Adipocyte (in vitro differentiated cells): ENCODE measurements at places on chromosomes 7 and 10.

- DNase-seq, result no peak
These were observed 716.0 kb downstream of the XPNPEP1 start for GRCh38 chr10:109207361-109207760.

- no peak for DNase-seq
These were observed 287.2 kb upstream of the FZD1 start for GRCh38 chr7:90977056-90977455.

DNA sequence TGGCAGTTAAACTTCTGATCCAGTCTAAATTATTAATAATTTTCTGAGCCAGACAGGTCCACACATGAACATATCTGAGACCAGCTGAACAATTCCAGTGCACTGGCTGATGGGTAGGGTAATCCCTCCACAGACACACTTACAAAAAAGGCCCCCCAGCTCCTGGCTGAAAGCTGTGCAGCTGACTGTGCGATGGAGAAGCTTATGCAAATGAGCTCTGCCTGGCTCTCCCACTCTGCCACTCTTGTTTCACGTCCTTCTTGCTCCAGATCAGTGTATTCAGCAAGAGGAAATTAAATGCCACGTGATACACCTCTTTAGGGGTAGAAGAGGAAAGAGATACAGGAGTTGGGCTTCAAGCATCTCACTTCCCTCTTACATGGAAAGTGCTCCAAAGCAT is 76.4 kb upstream of the FEZF1 start:
- DNase-seq, result no peak

- no peak for DNase-seq
These were observed 191.2 kb downstream of the DYNC1I1 start for GRCh38 chr7:95963446-95963990.

- DNase-seq, result peak; percentile 72
These were observed 80.8 kb upstream of the KLF14 start for GRCh38 chr7:130814778-130815335.

- no peak for DNase-seq
These were observed 205.7 kb upstream of the NPSR1 start for GRCh38 chr7:34452363-34452762.

GRCh38 chr10:44398747-44399658 is 14.1 kb upstream of the CXCL12 start:
- DNase-seq, result peak; percentile 78

- no peak for DNase-seq
These were observed 39.5 kb downstream of the ESYT2 start for GRCh38 chr7:158789842-158790241.

DNA sequence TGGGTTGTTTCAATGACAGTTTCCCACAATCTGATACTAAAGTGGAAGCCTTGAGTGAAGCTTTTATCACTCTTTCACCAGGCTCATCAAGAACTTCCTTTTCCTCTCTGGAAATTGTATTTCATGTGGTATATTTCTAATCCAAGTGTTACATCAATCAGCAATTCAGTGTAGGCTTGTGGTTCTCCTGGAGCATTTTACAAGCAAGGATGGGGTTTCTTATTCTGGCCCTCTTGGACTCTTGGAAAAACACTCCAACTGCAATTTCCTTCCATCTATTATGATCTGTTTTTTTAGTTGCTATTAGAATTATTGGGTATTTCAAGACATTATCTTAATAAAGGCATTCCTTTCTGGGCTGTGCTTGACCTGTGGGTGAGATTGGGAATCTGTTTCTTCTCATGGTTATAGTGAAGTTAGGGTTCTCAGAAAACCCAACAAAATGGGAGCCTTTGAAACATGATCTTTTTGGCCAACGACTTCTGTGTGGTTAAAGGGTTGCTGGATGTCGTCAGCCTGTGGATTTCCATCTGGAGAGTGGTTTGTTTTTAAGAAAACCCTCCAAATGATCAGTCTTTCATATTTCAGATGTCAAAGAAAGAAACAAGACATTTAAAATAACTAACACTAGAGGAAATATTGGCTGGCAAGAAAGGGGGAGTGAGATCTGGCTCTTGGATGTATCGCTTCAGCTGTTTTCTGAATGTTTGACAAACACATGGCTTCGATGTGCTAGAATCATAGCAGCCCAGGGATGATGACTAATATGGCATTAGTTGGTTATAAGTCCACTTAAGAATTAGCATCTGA is 540.2 kb downstream of the LRMDA start:
- peak; percentile 11 for DNase-seq

DNA sequence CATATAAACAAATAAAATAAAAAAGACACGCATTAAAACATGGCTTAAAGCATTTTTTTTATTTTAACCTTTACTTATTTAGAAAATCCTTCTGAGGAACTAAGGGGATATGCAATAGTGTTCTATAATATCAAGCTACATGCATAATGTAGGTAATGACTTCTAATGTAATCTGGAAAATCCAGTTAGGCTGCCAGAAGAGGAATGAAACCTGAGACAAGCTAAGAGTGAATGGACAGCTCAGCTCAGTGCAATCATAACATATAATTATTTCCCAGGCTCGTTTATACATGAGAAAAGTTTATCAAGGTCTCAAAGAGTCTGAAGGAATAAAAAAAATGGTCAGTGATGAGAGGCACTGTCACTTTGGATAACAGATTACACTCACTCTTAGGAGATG is 649.0 kb upstream of the PCDH15 start:
- no peak for DNase-seq

DNA sequence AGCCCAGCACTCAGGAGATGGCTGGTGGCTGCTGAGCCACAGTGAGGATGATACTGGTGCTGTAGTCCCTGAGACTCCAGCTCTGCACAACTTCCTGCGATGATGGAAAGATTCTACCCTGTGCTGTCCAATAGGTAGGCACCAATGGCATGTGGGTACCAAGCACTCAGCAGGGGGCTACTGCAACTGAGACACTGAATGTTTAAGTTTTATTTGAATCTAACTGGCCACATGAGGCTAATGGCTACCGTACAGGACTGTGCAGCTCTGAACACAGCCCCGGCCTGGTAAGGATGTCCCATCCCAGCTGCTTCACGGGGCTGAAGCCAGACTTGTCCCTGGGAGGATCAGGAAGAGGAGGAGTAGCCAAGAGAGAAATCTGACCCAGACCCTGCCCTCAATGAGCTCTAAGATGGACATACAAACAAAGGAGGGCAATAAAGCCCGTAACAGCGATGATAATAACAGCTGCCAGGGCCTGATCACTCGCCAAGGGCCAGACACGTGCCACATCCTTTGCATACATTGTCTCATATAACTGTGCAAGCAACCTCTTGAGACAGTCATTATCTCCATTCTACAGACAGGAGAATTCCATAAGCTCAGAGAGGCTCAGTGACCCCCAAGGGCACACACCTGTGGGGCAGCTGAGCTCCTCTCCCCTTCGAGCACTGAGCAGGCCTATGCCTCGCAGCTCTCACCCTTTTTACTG is 3.8 kb downstream of the GPRIN2 start:
- no peak for DNase-seq

DNA sequence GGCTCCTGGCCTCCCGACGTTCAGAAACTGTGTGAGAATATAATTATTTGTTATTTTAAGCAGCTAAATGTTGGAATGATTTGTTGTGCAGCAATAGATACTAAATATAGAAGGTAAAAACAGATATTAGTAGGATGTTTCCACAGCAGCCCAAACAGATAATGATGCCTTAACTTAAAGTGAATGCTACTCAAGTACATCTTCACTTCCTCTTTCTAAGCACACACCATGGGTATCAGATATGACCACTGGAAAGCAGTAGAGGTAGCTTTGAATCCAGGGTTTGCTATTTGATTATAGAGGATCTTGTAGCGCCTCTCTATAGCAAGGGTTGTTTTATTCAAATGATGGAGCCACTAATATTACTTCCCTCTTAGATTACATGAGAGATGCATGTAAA is 38.2 kb upstream of the BET1 start:
- DNase-seq, result no peak

DNA sequence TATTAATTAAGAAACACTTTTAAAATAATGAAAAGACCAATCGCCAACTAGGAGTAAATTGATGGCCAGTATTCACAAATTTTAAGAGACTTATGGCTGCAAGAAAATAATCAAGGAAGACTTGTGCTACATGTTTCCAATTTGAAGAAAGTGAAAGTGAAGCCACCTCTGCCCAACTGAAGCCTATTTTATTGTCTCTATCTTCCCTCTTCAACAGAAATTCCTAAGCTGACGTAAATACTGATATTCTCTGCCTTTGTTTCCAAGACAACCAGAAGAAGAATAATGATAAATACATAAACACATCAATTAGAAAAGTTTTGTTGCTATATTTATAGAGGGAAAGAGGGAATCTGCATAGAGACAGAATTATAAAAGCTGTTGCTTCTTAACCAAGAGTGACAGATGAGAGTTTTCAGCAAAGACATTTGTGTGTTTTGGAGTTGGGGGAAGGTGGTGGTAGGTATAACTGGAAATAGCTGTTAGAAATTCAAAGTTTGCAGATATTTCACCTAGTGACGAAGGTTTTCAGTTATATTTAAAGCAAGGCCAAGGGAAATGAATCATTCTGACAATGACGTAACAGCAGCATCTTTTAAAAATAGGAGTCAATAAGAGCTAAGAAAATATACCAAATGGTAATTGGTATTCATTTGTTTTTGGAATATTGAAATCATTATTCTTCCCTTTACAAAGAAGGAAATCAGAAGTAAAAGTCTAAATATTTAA is 576.6 kb upstream of the SORCS1 start:
- peak; percentile 3 for DNase-seq

GRCh38 chr10:104197364-104197763 is 34.8 kb downstream of the CFAP43 start:
- DNase-seq, result no peak

GRCh38 chr10:123301077-123301857 is 147.1 kb downstream of the BUB3 start:
- peak; percentile 10 for DNase-seq
